ENCODE measurements at places on chromosomes 1 and 21.

- no peak for DNase-seq
Observed at GRCh38 chr1:183918589-183918988, 113.7 kb downstream of the RGL1 start.

DNA sequence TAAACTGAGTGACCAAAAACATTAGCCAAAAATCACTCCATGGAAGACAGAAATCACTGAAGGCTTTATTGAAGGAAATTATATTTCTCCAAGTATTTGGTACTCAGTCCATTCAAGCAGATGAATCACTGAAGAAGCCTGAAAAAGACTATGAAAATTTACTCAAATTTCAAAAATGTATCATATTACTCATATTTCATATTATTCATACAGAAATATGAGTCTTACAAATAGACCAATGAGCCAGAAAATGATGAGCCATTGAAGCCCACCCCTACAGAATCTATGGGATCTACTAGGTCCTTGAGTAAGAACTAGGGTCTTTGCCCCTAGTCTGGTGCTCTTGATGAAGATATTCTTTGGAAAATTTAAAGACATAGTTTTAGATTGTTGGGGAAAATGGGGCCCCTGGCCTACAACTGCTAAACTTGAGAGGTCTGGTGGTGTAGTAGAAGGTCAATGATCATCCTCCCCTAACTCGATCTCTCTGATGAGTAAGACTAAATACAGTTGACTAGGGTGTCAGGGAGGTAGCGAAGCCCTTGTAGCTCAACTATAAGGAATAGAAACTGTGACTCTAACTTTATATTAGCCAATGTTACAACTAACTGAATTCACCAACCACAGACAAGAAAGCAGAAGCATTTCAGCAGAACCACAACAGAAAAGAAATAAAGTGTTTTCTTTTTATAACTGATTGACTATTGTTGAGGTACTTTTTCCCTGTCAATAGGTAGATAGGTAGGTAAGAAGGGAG, 81.0 kb downstream of the NOTCH2 start:
- no peak for DNase-seq

- no peak for DNase-seq
Observed at GRCh38 chr21:45618846-45619485, 24.6 kb upstream of the PCBP3 start.

GRCh38 chr1:219518168-219518906, 94.6 kb downstream of the ZC3H11B start:
- DNase-seq = no peak

DNA sequence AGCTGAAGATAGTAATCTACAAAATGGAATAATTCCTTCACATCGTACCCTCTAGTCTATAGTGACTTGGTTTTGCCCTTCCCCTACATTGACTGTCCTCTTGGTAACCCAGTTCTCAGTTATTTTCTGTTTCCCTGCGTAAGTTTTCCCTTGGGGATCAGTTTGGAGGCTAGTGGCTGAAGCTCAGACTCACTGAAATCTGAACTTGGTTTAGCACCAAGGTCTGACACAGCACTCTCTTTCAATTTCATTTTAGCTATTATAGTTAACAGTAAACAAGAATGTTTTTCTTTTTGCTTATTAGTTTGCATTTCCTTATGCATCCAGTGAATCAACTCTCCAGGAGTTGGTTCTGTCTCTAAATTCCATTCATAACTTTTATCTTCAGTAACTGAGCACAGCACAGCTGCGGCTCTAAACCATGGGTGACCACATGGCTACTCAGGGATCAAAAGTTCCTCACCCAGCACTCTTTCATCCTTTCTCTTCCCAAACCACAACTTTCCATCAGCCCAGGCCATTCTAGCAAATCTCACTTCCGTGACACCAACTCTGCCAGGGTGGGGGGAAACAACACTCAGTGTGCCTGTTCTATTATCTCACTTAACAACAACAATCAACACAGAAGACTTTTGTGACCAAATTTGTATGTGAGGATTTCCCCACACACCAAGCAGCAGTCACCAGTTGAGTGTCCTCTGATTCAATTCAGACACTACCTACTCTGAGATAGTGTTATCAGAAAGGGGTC, 17.6 kb upstream of the IFI6 start:
- no peak for DNase-seq

DNA sequence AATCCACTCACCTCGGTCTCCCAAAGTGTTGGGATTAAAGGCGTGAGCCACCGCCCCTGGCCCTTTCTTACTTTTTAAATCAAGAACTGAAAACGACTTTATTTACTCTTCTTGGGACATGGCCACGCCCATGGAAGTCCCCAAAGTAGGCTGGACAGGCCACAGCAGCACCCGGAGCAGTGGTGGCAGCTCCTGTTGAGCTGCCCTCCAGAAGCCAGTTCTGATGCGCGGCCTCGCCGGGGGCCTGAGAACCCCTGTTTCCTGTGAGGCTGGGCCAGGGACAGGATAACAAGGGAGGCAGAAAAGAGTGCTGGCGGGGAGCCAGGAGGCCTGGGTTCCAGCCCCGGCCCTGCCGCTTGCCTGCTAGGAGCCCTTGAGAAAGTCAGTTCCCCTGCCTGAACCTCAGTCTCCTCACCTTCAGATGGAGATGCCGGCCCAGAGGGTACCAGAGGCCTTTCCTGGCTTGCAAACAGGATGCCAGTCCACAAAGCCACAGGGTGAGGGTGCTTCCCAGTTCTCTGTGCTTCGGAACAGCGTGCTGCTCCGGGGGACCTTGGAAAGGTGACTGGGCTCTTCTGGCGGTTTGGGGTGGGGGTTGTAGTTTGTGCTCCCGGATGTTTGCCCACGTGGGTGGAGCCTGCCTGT, 59.4 kb downstream of the RUNX3 start:
- peak; percentile 4 for DNase-seq

DNA sequence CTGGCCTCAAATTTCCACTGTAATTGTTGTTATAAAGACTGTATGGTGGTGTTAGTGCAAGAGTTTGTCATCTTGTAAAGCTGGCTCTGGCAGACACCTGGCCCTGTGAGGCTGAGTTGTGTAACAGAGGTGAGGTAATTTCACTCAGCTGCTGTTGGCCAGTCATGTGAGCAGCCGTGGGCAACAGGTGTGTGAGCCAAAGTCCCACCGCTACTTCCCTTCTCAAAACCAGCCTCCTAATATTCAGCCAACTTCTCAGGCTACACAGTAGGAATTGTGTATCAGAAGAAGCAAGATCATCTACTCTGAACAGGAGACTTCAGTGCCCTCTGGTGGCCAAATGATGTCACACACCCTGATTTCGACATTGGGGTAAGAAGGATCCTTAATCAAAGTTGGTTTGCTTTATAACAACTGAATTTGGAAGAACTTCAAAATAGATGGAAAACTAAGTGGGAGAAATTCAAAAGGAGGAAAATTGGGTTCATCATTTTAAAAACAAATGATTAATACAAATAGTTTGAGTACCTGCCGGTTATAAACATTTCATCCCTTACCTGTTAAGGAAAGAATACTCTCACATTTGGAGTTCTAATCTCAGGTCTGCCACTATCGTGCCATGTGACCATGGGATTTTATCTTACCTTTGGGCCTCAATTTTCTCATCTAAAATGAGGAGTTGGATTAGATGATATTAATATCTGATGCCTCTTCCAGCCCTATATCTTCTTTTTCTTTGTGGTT, 2.6 kb upstream of the CREG1 start:
- peak; percentile 74 for DNase-seq

GRCh38 chr21:15592271-15592860, 137.4 kb upstream of the USP25 start:
- DNase-seq = no peak

DNA sequence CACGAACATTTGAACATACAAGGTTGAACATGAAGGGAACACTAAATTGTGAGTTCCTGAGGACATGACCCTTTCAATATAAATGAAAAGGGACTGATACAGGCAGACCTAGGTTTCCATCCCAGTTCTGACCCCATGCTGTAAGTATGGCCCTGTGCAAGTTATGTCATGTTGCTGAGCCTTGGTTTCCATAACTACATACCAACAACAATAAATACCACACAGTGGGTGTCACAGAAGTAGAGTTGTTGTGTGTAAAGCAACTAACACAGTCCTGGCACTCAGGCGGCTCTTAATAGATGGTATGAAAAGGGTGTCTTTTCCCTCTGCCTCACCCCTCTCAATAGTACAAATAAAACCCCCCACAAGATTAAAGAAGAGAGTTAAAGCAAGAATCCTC, 140.8 kb downstream of the LMX1A start:
- no peak for DNase-seq

GRCh38 chr1:32991819-32992488, 27.3 kb upstream of the RNF19B start:
- DNase-seq = no peak

DNA sequence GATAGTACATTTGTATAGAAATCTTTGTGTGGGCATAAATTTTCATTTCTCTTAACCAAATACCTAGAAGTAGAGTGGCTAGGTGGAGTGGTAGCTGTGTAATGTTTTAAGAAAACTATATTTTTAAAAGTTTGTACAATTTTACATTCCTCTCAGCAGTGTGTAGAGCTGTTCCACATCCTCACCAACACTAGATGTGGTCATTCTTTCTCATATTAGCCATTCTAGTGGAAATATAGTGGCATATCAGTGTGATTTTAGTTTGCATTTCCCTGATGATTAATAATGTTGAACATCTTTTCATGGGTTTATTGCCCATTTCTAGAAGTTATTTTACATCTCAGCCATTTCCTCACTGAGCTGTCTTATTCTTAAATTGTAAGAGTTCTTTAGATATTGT, 65.5 kb downstream of the ITSN1 start:
- no peak for DNase-seq

GRCh38 chr1:42385283-42385682, 4.7 kb downstream of the RIMKLA start:
- DNase-seq = no peak

GRCh38 chr1:180939711-180940103, 27.0 kb downstream of the KIAA1614 start:
- no peak for DNase-seq

DNA sequence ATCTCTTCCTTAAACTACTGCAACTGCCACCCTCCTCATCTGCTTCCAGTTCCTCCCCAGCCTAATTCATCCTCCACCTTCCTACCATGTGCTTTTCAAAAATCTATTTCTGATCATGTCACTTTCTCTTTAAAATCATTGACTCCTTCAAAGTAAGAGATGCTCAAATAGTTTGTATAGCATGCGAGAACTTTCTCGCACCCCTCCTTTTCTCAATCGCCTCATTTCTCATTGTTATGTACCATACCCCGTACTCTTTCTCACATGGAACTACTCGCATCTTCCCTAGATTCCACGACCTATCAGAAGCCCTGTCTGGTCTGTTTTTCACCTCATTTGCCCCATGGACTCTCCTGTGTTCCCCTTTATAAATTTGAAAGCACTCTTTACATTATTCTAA, 238.2 kb downstream of the NRIP1 start:
- no peak for DNase-seq

GRCh38 chr21:28253338-28253737, 739.3 kb downstream of the LTN1 start:
- DNase-seq = no peak

DNA sequence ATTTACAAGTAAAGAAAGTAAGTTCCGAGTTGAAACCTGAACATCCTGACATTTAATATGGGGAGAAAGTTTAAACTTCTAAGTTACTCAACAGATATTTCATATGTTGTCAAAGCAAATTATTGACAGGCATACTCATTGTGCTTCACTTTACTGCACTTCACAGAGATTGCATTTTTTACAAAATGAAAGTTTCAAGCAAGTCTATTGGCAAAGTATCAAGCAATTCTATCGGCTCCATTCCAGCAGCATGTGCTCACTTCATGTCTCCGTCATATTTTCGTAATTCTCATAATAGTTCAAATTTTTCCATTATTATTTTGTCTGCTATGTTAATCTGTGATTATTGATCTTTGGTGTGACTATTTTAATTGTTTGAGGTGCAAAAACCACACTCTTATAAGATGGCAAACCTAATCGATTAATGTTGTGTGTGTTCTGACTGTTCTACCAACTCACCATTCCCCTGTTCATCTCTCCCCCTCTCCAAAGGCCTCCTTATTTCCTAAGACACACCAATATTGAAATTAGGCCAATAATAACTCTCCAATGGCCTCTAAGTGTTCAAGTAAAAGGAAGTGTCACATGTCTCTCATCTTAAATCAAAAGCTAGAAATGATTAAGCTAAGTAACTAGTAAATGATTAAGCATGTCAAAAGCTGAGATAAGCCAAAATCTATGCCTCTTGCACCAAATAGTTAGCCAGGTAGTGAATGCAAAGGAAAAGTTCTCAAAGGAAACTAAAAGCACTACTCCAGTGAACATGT, 68.2 kb upstream of the BCL9 start:
- DNase-seq = no peak

DNA sequence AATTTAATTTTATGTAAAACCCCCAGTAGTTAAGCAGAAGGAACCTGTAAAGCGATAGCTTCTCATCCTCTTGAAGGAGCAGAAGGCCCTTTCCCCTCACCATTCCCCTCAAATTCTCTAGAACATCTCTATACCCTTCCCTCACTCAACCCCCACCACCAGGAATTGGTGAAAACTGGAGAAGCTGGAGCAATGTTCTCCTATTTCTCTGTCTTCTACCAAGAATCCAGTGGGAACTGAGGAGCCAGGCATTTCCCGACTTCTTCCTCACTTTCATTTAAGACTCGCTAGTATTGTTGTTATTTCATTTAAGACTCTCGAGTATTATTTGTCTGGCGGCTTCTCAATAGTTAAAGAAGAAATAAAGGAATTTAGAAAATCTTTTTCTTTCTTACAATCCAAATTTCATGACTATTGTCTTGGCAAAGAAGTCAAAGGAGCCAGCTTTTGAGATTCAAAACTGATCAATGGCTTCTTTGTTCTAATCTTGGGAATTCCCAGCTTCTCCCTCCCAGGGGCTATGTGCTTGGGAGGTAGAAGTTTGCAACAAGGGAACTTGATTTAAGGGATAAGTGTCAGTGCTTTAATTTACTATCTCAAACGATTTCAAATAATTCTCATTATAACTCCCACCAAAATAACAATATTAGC, 253.3 kb upstream of the ADGRL2 start:
- DNase-seq = no peak

DNA sequence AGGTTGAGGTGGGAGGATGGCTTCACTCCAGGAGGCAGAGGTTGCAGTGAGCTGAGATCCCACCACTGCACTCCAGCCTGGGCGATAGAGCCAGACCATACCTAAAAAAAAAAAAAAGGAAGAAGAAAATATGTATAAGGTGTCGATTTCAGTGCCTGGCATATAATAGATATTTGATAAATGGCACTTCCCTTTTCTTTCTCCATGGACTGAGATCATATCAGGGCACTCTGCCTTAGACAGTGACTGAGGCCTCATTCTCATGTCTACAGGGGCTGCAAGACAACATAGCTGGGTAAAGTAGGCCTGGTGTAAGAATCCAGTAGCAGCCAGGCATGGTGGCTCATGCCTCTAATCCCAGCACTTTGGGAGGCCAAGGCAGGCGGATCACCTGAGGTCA, 21.2 kb downstream of the PCAT6 start:
- no peak for DNase-seq

Measured in activated CD4-positive, alpha-beta T cell treated with anti-CD3 and anti-CD28 coated beads, Interleukin-2, amount 50 U/mL, for 1 hour (primary cell).